ENCODE measurements at places on chromosomes 16 and 17.

DNA sequence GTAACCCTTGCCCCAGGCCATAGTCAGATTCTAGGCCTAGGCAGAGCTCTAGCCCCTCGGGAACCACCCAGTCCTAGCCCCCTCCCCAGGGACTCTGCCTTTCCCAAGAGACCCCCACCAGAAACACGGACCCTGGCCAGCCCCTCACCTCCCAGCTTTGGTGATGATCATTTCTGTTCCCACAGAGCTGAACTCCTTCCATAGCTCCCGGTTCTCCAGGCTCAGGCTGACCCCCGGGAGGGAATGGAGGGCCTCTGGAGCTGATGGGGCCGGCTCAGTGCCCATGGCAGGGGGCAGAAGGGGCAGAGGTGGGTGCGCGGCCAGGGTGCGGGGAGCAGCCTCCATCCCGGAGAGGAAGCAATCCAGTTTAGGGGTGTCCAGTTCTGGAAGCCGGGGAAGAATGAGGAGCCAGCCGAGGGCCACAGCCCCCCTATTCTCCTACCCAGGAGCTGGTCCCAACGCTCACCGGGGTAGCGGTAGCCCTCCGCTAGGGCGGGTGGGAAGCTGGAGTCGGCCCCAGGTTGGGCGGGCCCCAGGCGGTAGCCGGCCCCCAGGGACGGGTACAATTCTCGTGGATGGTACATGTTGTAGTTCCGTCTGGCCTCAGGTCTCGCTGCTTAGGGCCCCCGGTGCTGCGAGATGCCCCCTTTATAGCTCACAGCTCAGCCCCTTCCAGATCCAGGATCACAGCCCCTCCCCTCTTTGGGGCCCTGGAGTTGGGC lies 953 bp downstream of the TBX6 start:
- no peak for DNase-seq

DNA sequence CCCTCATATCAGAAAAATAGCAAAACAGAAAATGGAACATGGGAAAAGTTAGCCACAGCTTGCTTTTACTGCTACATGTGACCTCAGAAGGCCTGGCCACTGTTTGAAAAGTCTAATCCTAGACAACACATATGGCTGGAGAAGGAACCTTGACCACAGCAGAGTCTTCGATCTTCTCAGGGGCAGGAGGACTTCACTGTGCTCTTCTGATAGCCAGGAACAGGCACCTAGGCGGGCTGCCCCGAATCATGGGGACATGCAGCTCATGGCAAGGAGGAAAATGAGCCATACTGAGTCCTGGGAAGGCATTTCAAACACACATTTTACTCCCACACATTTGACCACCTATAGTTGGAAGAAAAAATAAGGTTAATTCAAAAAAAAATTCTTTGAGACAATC lies 31.1 kb upstream of the ADORA2B start:
- no peak for DNase-seq

- no peak for DNase-seq
Observed at GRCh38 chr17:797236-797840, 15.2 kb downstream of the MRM3 start.

DNA sequence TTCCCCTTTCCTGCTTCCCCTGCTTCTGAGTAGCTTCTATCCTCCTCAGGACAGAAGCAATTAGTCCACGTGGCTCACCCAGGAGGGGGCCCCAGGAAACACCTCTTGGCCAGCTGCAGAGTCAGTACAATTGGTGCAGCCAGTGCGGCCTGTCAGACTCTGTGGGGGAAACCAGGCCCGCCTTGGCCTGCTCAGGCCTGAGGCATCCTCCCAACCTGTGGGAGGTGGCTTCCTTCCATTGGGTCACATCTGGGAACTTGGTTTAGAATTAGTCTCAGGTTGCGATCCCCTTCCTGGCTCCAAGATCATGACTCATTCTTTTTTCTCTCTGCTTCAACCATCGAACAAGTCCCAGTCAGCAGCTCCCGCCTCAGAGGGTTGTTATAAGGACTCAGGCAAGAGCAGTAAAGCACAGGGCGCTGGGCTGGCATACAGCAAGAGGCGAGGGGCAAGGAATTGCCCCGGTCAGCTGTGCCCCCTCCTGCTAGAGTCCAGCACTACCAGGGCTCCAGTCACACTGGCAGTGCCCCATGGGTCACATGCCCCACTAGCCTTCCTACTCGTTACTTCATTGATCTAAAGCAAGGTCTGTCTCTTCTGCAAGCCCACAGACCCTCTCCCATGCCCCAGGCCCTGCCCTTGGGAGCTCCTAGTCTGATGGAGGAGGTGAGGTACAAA lies 8.1 kb upstream of the EPX start:
- no peak for DNase-seq

GRCh38 chr16:58678716-58679115 lies 5.9 kb downstream of the SLC38A7 start:
- DNase-seq = no peak

- DNase-seq = no peak
Observed at GRCh38 chr16:17224879-17225281, 245.9 kb downstream of the XYLT1 start.

DNA sequence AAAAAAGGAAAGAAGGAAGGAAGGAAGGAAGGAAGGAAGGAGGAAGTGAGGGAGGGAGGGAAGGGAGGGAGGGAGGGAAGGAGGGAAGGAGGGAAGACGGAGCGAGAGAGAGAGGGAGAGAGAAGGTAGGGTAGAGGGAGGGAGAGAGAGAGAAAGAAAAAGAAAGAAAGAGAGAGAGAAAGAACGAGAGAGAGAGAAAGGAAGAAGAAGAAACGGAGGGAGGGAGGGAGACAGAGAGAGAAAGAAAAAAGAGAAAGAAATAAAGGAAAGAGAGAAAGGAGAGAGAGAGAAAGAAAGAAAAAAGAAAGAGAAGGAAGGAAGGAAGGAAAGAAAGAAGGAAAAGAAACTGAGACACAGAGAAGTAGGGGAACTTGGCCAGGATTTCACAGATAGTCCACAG lies 8.4 kb upstream of the SLC6A2 start:
- DNase-seq = no peak

GRCh38 chr17:7956228-7956965 lies 24.4 kb downstream of the CNTROB start:
- DNase-seq = no peak

- no peak for DNase-seq
Observed at GRCh38 chr17:82229698-82230608, 1.1 kb downstream of the SLC16A3 start.

GRCh38 chr17:37737081-37737480 lies 7.8 kb downstream of the HNF1B start:
- no peak for DNase-seq

DNA sequence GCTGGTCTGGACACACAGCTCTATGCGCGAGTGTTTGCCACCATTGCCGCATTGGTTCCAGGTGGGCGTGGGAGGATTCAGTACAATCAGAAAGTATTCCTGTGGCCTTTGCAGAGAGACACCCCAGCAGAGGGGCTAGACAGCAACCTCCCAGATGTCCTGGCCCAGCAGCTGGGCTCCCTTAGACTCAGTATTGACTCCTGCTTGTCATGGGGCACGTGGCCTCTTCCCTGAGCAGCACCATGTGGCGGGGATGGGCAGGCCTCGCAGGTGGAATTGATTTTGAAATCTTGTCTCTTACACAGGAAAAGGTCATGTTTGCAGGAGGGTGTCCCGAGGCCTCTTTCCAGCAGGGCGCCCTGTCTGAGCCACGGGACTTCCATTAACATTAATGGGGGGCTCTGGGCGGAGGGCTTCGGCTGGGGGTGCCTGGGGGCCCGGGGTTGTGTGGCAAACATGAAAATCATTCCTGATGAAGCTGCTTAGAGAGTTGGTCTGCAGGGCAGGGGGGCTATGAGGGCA lies 96.4 kb downstream of the C16orf78 start:
- DNase-seq = no peak
